Right forelimb (tissue), 1 donor: ENCODE measurements at places on chromosomes 5 and 9.

- DNase-seq, result no peak
Measured at GRCh38 chr5:89301321-89302025, 418.5 kb upstream of the MEF2C start.

DNA sequence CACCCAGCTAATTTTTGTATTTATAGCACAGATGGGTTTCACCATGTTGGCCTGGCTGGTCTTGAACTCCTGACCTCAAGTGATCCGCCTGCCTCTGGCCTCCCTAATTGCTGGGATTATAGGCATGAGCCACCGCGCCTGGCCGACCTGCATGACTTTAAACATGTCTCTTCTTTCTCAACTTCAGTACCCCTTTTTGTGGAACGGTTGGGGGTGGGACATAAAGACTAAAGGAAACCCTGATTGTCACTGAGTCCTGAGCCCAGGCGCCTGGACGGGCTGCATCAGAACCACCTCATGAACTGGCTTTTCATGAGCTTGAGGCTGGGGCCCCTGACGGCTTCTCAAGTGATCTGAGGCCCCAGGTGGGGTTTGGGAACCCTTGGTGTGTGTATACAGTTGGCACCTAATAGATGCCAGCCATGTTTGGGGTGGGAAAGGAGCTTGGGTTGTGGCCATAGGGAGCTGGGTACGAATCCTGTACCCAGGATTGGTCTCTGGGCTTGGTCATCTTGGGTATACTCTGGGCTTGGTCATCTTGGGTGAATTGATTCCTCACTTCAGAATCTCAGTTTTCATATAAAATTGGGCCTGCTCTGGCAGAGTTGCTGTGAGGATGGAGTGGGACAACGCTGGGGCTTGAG lies 2.2 kb downstream of the GRK6 start:
- DNase-seq, result no peak

DNA sequence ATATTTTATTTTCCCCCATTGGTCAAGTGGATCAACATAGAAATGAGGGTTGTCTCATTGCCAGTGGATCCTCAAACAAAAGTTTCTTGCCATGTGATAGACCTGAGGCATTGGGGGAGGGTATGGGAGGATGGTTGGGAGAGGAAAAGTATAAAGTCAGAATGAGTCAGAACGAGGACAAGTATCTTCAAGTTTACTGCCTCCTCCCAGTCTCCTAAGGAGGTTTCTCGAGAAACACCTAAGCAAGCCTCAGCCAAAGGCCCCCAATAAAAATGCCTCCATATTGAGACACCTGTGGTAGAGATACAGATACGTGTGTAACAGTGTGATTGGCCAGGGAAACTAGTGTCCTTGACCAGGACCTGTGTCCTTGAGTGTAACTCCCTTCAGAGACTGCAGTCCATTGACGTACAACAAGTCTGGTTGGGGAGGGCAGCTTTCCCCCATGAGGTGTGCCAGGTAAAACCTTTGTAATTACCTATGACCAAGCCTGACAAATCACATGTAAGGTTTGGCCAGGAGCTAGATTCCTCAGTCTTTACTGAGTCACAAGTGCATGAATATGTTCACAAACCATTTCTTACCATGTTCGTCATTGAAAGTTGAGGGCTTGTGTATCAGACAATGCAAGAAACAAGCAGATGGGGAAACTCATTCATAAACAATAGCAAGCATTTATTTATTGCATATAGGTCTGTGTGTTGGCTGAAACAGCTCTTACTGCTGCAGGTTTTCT lies 198.6 kb upstream of the SH3GL2 start:
- DNase-seq, result no peak

- no peak for DNase-seq
Measured at GRCh38 chr9:35254984-35255857, 93.4 kb downstream of the UNC13B start.

DNA sequence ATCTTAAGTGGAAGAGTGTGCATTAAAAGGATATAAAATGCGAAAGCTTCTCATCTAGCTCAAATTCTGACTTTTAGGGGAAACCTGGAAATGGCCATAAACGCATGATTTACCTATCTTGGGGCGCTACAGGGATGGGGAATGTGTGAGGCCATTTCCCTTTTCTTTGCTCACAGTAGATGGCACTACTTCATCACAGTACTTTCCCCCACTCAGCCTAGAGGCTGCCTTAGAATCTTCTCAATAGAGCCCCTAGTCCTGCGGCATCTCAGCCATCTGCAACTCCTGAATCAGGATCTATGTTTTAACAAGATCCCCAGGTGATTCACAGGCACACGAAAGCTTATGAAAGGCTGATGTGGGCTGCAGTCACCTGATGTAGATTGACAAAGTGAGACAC lies 110.8 kb downstream of the LHFPL2 start:
- no peak for DNase-seq

DNA sequence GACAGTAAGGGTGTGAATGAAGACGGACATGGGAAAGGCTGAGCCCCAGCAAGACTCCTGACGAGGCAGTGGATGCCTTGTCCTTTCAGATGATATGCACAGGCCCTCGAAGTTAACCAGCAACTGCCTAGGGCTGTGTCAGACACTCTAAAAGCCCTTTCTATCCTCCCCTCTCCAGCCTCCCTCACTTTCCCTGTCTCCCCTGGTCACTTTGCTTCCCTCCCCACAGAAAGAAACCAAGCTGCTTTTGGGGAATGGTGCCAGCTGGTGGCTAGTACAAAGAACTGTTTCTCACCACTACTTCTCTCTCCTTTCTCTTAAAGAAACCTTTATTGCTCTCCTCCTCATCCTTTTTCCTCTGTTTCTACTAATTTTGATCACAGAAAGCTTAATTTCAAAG lies 21.4 kb downstream of the LHFPL2 start:
- no peak for DNase-seq

DNA sequence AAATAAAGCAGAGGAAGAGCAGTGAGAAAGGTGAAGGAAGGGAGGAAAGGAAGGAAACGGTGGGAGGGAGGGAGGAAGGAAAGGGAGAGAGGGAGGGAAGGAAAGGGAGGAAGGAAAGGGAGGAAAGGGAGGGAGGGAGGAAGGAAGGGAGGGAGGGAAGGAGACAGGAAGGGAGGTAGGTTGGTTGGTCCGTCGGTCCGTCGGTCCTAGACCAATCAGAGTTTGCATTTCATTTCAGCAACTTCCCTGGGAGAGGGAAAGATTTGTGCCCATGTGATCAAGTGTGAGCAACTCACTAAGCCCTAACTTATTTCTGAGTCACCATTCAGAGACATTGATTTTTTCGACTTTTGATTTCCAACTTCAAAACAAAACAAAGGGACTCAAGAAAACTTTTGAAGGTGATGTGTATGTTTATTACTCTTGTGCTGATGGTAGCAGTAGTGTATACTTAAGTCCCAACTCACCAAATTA lies 18.8 kb downstream of the NANS start:
- no peak for DNase-seq

GRCh38 chr9:135650408-135650807 lies 11.1 kb upstream of the GLT6D1 start:
- DNase-seq, result no peak

DNA sequence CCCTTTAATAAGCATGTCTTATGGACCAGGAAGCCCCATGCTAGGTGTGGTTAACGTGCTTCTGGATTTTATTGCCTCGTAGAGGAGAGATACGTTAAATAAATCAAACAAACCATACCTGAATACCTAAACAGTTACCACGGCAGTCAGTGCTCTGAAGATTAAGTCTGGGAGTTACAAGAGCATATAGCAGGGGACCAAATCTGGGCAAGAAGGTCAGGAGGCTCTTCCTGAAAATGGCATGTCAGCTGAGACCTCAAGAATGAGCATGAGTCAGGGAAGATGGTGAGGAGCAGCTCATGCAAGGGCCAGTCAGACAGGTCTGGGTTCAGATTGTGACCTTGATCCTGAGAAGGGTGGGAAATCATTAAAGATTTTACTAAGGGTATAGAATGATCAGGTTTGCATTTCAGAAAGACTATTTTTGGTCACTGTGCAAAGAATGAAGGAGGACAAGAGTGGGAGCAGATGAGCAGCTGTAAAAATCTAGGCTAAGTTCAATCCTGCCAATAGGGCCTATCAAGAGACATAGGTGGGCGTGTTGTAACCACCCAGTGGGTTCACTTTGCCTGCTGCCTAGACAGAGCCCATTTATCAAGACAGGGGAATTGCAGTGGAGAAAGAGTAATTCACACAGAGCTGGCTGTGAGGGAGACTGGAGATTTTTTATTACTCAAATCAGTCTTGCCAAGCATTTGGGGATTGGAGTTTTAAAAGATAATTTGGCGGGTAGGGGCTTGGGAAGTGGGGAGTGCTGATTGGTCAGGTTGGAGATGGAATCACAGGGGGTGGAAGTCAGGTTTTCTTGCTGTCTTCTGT lies 4.8 kb upstream of the ZNF366 start:
- no peak for DNase-seq

GRCh38 chr5:132224716-132225115 lies 2.9 kb downstream of the P4HA2 start:
- DNase-seq, result peak; percentile 41

DNA sequence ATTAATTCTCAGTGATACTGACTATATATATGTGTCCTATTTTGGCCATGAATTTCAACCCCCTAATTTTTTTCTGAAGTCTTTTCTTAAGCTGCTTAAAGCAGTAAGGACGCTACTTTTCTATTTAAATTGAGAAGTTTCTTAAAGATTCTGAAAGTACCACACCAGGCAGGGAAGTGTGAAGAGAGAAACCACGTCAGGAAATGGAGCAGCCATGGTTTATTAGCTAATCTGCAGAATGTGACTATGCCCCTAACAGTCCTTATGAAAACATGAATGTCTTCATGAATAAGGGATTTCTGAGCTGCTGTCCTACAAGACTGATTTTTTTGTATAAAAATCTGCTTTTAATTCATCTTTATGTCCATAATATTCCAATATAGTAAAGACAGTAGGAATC lies 1724.3 kb upstream of the C9orf72 start:
- no peak for DNase-seq

DNA sequence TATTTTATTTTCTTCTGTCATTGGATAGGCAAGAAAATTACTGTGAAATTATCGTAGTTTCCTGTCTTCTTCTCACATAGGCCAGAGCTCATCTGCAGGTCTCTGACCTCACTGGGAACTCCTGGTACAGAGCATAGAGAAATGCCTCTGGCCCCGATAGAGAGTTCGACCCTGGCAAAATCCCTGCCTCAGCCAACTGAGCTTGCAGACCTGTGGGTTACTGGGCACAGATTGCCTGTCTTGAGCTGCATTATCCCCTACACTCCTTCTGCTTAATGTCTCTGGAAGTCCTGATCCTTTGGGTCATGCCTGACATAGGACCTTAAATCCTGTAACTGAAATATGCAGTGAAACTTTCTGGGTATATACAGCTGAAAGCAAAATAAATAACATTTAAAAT lies 439.3 kb upstream of the CTNND2 start:
- no peak for DNase-seq

DNA sequence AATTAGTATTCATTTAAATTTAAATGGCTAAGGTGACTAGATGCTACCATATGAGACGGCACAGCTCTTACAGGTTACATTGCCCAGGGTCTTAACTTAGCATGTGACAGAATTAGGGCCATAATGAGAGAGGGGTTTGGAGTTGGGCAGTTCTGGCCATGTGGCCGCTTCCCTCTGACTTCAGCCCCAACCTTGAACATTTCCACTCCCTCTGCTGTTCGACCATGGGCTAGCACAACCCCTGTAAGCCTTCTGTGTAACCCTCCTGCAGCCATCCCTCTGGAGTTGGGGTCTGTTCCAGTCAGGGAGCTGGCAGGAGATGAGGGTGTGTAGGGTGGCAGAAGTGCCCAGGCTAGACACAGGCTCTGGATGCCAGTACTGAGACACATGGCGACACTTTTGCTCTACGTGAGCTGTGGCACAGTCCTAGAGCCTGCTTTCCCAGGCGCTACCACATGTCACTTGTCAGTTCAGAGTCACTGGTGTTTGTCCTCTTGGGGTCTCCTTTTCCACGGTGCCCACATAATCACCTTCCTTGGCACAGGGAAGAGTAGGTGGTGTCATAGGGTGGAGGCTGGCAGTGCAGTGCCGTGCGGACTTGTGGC lies 128.7 kb upstream of the PITX1 start:
- DNase-seq, result no peak

DNA sequence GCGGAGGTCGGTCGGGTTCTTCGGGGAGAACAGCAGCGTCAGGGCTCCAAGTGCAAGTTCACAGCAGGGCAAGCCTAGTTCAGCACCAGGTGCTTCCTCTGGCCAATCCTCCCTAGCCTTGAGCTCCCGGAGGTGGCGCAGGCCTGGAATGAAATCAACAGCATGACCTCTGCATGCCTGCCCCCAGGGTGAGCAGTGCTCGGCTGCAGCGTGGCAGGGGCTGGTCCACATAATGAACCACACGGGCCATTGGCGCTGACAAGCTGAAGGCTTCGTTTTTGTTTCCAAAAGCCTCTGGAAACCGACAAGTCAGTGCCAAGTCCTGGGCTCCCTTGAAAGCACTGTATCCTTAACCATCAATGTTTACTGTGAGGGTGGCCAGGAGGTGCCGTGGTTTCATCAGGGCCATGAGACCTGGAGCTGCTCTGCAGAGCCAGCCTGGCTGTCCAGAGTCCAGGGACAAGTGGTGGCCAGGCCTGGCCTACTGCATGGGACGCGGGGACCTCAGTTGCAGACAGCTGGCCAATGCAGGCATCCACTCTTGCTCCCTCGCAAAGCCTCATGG lies 2.1 kb upstream of the INPP5E start:
- no peak for DNase-seq

- no peak for DNase-seq
Measured at GRCh38 chr5:1655496-1656270, 131.9 kb upstream of the LPCAT1 start.

DNA sequence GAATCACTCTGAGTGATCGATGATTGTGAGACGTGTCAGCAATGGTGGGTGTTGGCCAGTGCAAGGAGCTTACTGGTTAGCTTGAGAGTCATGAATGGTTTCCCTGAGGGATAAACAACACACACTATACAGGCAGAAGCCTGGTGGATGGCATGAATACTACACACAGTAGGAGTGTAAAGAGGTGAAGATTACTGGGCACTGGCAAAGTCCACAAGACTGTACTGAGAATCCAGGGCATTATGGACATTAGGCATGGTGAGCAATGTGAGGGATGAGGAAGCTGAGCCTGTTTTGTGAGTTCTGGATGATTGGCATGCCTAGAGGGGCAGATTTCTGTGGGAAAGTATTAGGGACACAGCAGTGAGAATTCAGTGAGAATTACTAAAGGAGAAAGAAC lies 71.3 kb downstream of the KDM4C start:
- no peak for DNase-seq

DNA sequence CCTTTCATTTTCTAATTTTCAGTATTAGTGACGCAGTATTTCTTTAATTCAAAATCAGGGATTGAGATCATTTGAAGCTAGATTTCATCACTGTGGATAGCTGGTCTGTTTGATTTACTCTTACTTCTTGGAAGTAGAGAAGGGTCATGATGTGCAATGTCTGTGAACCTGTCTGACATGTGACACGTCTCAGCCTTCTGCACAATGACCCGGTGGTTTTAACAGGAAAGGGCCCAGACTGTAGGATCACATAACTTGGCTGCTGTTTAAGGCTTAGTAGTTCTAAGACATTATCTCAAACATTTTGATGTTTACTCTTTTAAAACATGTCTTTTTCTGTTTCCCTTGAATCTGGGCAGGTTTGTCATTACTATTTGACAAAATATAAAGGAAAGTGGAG lies 823.3 kb upstream of the NUDT12 start:
- DNase-seq, result no peak
